Tibial nerve (tissue), 4 donors: ENCODE measurements at places on chromosomes 3 and 15. TPM values are rescaled to one million over a fixed set of nuclear protein-coding genes. Genes with fewer than 3 reads are reported as not detected.

DNA sequence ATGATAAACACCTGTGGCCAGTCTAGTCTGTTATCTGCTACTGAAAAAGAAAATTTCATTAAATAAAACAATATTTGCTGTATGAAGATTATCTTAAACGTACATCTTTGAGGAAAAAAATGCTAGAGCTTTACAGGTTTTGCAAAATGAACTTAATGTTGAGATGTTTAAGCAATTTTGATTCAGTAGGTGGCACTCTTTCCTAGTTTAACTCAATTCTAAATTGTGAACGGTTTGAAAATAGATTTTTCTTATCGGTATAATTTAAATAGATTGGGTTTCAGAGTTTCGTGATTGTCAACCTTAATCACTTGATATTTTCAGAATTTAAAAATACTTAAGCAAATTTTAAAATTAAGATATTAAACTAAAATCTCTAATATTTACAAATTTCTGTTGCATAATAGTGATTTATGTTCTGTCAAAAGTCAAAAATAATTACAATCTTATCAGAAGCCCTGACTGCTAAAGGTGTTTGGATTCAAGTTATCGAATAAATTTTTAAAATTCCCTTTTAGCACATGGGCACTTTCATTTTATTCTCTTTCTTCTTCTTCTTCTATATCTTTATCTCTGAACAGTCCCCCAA lies 7.0 kb upstream of the RNF111 start:
- H3K4me3 ChIP-seq: no peak overlapping the region
- DNase-seq: no peak

- no peaks in the 10 kb centered on the region for H3K27me3 ChIP-seq
- H3K36me3 ChIP-seq: no peaks in the 10 kb centered on the region
- no peak overlapping the region for H3K4me3 ChIP-seq
- no peak for DNase-seq
Observed at GRCh38 chr3:111892070-111892469, 33.0 kb downstream of the PHLDB2 start.

DNA sequence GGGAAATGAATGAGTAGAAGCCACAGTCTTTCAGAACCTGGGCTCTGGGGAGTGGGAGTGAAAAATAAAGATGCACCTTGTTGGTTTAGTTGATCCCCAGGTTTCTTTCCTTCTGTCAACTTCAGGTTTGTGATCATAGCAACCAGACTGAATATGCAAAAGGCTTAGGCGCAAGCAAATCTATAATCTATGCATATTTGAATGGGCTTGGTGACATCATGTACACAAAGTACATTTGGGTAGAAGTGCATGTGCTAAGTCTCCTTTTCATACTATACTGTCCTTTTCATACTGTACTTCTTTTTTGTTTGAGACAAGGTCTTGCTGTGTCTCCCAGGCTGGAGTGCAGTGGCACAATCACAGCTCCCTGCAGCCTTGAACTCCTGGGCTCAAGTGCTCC lies 132.4 kb upstream of the C2CD4B start:
- DNase-seq: no peak
- H3K27me3 ChIP-seq: no peaks in the 10 kb centered on the region
- H3K4me3 ChIP-seq: no peak overlapping the region
- no peaks in the 10 kb centered on the region for H3K4me1 ChIP-seq
- H3K27ac ChIP-seq: no peak overlapping the region

DNA sequence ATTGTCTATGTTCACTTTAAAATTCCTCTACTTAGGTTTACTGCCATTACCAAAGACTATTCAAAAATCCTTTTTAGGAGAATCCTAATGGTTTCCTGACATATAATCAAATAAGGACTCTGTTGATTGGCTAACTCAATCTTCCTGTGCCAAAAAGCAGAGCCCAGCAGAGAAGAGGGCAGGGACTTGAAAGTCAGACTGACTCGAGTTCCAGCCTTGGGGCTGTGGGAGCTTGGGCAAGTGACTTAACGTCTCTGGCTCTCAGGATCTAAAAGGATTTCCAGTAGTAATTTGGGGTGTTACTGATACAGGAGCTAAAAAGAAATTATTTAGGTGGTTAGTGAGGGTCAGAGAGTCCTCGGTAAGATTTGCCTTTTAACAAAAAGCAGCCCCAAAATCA lies 10.9 kb downstream of the CCR5 start:
- H3K4me1 ChIP-seq: peaks cover 11% of the 10 kb centered on the region
- no peak for DNase-seq
- H3K36me3 ChIP-seq: no peaks in the 10 kb centered on the region
- H3K4me3 ChIP-seq: no peak overlapping the region
- no peak overlapping the region for H3K27ac ChIP-seq
- no peaks in the 10 kb centered on the region for H3K27me3 ChIP-seq

Gene ITGB5
- 215 TPM for total RNA-seq

Gene FEZF2
- not detected for total RNA-seq

Gene PARL
- total RNA-seq: 49.0 TPM

Gene THAP10
- 4.6 TPM for total RNA-seq

Gene ATP10A
- total RNA-seq: 12.0 TPM
